ENCODE measurements at places on chromosomes 16 and 17. TPM values are rescaled to one million over a fixed set of nuclear protein-coding genes. Genes with fewer than 3 reads are reported as not detected.

- no peak for DNase-seq
Measured at GRCh38 chr16:6726621-6727020, 606.0 kb upstream of the RBFOX1 start.

- no peak for DNase-seq
Measured at GRCh38 chr16:11215935-11216556, 40.0 kb downstream of the SOCS1 start.

DNA sequence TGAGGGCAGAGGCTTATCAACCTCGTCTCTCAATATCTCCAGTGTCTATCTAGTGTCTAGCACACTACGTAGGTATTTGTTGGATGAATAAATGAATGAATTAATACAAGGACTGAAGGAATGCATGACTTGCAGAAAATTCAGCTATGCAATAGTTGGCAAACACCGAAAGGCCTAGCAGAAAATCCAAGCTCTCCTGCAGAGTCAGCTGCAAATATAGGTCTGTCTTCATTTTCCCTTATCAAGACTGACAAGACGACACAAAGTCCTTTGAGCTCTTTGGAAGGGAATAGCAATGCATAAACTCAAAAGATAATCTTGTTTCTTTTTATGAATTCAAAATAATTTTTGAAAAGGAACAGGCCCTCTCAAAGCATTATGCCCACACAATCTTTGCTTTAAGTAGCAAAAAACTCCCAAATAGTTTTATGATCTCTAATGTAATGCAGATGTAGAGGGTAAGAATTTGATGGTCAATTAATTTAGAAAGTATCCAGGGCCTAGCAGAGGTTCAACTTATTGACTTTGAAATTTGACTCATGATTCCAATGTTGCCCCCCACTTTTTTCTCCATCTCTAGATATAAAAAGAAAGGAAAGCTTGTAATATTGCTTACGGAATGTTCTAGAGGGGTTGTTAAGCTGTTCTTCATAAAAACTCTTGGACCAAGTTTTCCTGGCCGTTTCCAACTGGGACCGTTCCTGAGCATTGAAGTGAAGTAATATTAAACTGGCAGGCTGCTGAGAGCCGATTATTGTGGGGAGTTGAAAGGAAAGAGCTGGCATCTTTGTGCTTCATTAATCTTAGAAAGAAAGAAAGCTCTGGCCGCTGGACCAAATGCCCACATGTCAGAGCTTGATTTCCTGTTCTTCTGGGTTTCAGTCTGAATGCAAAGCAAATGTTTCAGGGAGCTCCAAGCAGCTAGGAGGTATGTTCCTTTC, 227.3 kb downstream of the HS3ST3A1 start:
- no peak for DNase-seq

DNA sequence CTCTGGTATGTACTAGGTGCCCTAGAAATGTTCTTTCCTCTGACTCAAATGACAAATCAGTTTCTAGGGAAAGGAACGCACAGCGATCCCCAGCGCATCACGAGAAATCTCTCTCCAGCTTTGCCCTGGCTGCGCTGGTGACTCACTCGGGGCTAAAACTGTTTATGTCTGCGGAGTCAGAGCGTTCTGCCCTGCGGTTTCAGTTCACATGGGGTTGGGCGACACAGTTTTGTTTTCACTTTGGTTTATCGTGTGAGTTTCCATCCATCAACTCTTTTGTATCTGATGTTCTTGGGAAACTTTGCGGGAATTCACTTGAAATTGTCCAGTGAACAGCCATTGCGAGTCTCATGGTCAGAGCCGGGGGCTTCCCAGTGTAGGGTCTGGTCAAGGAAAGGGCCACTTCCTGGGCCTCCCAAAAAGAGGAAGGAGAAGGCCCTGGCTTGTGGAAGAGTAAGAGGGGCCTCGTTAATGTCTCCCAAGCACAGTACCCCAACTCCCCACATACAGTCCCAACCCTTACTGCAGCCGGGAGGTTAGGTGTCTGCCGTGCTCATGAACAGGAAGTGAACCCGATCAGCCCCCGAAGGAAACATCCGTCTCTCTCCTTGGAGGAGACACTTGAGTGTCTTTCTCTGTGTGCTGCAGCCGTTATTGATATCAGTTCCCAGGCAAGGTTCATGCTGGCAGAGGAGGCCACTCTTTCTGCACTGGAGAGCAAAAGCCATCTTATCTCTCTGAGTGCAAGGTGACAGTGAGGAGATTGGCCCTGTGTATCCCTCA, 643.2 kb downstream of the WWOX start:
- peak; percentile 82 for DNase-seq

- no peak for DNase-seq
Measured at GRCh38 chr16:85176541-85177447, 64.5 kb upstream of the CIBAR2 start.

DNA sequence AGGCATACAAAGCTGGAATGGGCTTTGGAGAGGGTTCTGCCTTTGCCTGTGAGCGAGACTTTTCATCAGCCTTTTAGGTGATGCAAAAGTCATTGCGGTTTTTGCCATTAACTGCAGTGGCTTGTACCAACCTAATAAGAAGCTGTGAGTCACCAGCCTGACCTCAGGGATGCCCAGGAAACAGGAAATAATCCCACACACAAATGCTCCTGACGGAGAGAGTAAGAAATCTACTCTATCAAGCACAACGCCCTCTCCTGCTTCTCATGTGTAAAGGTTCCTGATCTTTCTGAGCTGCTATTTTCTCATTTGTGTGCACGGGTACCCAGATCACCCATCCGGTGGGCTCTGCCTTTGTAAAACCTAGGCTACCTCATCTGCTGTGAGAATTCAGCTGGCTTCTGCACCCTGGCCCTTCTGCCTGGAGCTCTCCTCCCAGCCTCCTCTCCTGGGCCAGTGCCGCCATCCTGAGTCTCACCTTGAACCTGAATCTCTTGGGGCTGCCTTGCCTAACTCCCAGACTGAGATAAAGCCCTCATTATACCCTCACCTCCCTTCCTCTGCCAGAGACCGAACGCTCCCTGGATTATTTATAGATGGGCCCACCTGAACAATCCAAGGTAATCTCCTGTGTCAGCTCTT, 299.7 kb downstream of the C16orf95 start:
- DNase-seq = peak; percentile 14

GRCh38 chr16:48165961-48166578, 10.3 kb upstream of the ABCC12 start:
- DNase-seq = no peak

- no peak for DNase-seq
Measured at GRCh38 chr16:67454852-67455251, 23.9 kb downstream of the HSD11B2 start.

GRCh38 chr17:36691606-36692005, 90.2 kb downstream of the MRM1 start:
- no peak for DNase-seq

DNA sequence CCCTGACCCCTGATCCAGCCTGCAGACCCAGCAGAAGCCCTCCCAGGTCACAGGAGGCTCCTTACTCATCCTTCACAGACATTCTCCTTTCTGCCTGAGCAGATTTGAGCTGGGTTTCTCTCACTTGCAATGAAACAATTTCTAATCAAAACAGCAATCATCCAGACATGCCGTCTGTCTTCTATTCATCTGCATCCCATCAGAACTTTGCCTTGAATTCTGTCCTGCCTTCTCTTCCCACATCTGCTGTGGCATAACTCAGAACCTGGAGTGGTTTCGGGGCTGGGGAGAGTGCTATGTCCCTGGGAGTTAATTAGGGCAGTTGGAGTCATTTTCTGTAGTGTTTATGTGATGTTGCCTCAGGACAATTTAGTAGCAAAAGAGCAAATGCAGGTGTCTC, 278.6 kb downstream of the CBLN1 start:
- no peak for DNase-seq

DNA sequence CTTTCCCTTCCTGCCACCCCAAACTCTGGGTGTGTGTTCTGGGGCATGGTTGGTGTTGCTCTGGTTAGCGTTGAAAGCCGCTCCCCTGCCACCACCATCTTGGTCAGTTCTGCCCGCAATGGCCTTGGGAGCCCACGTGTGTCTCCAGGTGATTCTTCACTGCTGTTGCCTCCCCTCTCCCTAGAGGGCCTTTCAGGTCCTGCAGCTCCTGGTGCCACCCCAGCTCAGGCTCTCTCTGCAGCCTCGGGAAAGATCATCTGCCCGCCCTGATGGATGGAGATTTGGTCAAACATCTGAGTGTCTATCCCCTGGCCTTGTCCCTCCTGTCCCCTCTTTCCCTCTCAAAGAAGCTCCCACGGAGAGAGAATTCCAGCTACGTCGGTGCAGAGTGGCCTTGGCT, 241.3 kb downstream of the RBFOX3 start:
- DNase-seq = no peak

DNA sequence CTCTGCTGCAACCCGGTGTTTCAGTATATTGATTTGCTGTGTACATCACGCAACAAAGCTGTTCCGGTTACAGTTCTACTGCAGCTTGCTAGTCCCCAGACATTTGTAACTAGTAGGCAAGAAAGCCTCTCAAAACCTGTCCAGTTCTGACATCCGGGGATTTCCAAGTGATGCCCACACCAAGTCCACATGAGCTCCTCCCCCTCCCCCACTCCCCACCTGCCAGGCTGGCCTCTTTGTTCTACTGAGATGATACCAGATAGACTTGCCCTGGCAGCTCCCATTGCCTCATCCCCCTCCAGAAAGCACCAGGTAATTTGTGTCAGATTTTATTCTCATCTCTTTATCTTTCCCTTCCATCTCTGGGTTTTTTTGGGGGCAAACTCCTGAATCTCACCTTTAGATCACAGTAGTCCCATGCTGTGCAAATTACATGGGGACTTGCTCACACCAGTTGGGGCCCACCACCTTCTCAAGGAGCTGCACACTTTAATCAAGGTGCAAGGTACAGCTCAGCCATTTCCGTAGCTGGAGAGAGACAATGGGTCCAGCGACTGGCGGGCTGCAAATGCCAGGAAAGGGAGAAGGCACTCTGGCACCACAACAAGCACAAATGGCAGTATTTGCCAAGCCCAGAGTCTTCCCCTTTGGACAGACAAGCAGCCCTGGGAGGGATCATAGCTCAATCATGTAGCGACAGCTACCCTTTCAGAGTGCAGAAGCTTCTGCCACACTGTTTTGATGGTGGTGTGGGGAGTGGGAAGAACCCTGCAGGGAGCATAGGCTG, 183.1 kb downstream of the CYLD start:
- no peak for DNase-seq

DNA sequence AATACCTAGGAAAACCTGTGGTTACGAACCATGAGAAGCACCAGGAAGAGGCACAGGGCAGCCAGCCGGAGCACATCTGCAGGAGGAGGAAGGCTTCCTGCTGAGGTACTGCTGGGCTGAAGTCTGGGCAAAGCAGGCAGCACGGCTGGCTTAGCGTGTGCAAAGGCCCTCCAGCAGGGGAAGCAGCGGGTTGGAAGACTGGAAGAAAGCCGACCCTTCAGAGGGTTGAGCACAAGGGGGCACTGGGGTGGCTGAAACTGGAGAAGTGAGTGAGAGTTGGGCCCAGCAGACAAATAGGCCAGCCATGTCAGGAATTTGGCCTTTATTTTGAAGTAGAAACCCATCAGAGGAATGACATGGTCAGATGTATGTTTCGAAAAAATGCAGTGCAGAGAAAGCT, 12.1 kb upstream of the HSD3B7 start:
- no peak for DNase-seq

DNA sequence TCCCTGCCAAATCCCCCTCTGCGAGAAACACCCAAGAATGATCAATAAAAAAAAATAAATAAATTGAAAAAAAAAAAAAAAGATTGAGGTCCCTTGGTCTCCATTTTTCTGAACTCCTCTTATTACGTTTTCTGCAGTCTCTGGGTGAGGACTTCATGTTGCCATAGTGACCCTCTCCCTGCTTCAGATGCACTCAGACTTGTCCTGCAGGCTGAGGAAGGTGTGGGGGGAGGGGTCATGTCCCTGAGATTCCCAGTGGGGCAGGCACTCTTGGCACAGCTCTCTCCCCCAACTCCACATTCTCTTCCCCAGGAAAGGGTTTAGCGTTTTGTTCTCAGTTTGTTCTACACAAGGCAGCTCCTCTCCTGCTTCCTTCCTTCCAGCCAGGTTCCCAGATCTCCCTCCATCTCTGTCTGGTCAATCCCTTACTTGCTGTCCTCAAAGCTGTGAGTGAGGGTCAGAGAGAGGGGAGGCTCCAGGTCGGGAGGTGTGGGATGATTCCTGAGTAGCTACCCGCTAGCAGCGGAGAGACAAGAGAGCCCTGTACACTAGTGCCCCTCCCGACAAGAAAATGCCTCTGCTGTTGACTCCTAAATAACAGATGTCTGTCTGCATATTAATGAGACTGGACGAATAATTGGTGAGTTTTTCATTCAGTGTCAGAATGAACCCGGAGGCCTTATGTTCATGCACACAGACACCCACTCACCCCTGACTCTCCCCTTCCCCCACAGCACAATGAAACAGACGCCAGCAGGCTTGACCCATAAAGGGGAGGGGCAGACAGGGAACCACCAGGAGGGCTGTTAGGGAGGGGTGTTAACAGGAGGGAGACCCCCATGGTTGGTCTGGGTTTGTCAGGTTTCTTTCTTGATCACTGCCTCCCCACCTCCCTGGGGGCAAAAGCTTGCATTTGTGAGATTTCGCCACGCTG, 9.2 kb downstream of the RND2 start:
- DNase-seq = no peak

- no peak for DNase-seq
Measured at GRCh38 chr17:48514477-48514876, 16.3 kb downstream of the HOXB1 start.

- no peak for DNase-seq
Measured at GRCh38 chr17:82355770-82356427, 3.1 kb upstream of the TEX19 start.

- no peak for DNase-seq
Measured at GRCh38 chr16:57166451-57166850, 19.4 kb downstream of the PSME3IP1 start.

DNA sequence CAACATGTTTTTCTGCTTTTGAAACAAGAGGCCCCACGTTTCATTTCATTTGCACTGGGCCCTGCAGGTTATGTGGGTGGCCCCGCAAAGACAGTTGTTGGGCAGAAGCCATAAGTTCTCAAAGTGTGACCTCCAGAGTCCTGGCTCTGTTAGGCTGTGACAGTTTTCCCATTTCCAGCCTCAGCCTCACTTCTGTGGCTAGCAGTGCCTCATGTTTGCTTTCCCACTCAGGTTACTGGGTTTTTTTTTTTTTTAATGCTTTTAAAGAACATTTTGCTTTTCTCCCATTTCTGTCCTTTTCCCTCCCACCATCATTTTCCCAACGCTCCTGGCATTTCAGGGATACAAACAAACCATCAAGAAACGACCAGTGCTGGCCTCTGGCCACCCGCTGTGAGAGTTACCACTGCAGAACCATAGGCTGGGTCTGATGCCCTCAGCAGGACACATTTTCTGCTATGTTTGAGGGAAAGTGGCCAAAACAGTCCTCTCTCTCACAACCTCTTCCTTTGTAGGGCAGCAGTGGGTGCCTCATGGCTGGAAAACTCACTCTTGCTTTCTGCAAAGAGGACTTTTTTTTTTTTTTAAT, 159.0 kb upstream of the MPHOSPH6 start:
- DNase-seq = no peak

PLD6 gene
- total RNA-seq = 6.1 TPM

TMEM220 gene
- total RNA-seq = 1.4 TPM

FBXW10 gene
- not detected for total RNA-seq

UTP4 gene
- 112 TPM for total RNA-seq

TLCD1 gene
- total RNA-seq = 8.7 TPM

RPL27 gene
- total RNA-seq = 1,640 TPM

SLC6A4 gene
- total RNA-seq = not detected

KRT39 gene
- total RNA-seq = not detected

CBFA2T3 gene
- 0.14 TPM for total RNA-seq
